ENCODE measurements at places on chromosomes 2 and 18.

- DNase-seq: no peak
Measured at GRCh38 chr2:212173756-212174510, 364.7 kb downstream of the ERBB4 start.

DNA sequence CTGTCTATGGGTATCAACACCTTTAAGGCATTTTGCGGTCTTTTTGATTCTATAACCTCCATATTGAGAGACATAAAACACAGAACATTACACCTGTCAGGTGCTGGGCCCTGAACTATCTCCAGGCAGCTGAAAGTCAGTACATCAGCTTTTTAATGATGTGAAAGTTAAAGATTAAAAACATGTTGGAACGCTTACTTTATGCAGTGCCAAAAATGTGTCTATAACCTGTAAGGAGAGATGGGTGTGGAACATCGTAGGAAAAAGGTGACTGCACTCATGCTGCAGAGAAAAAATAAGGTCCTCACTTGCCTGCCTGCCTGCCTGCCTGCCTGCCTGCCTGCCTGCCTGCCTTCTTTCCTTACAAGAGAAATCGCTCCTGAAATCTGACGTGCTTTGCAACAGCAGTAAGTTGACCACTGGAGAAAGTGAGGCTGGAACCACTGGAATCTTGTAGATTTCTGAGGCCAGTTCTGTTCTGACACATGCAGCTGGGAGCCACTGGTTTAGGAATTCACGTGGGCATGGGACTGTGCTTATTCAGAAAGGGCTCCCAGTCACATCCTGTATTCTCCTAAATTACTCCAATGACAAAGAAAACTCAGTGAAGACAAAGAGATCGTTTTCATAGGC, 34.1 kb downstream of the BCL11A start:
- no peak for DNase-seq

DNA sequence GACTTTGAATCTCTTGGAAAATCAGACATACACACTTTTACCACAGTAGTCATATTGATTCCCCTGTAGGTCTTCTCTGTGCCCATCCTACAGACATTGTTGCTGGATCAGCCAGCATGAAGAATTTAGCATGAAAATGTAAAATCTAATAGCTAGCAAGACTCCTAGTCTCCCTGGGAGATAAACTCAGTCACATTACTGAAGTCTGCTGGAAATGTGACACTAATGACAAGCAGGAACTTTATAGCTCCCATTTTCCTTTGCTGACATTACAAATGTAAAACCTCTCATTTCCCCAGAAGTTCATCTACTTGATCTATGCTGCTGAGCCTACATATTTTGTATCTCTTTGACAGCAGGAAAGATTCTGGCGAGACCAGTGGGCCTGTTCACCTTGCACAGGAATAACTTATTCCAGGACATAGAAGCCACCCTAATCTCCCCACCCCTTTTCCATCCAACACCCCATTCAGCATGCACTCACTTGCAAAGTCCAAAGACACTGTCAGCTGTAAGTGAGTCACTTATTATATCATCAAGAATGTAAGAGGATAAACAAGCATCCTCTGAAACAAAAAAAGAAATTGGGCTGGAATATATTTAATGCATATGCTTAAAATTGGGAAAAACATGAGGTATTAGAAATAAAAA, 648.3 kb upstream of the PKDCC start:
- no peak for DNase-seq

DNA sequence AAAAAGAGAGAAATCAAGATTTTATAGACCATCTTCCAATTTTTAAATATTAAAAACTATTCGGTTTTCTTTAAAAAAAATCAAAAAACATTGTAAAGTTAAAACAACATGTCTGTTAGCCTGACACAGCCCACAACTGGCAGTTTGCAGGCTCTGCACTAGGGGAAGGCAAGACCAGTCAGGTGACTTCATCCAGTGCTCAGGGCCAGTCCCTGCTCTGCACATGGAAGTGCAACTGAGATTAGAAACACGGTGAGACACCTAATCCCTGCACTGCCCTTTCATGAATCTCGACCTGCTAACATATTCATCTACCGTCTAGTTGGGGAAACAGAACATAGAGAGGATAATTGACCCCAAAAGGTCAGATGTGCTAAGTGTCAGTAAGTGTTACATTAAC, 135.2 kb downstream of the BARD1 start:
- no peak for DNase-seq

- no peak for DNase-seq
Measured at GRCh38 chr2:70029814-70030409, 57.4 kb upstream of the PCBP1 start.

GRCh38 chr2:37119157-37119556, 34.8 kb downstream of the GPATCH11 start:
- DNase-seq: no peak

GRCh38 chr2:153464395-153464794, 14.2 kb downstream of the RPRM start:
- DNase-seq: no peak

DNA sequence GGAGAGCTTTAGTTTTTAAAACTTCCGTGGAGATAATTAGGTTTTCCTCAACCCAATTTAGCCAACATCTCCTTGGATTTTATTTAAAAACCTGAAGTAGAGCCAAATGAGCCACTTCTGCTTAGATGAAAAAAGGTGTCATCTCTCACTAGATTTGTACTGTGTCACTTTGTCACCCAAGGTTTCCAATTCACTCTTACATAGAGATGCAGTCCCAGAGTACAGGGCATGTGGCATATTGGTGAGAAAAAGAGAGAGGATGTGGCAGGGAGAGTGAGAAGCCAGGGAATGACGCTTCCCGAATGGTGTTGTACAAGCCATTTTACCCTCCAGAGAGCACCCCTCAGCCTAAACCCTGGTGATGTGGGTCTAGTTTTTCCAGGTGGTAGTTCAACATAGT, 44.4 kb upstream of the CTLA4 start:
- no peak for DNase-seq

DNA sequence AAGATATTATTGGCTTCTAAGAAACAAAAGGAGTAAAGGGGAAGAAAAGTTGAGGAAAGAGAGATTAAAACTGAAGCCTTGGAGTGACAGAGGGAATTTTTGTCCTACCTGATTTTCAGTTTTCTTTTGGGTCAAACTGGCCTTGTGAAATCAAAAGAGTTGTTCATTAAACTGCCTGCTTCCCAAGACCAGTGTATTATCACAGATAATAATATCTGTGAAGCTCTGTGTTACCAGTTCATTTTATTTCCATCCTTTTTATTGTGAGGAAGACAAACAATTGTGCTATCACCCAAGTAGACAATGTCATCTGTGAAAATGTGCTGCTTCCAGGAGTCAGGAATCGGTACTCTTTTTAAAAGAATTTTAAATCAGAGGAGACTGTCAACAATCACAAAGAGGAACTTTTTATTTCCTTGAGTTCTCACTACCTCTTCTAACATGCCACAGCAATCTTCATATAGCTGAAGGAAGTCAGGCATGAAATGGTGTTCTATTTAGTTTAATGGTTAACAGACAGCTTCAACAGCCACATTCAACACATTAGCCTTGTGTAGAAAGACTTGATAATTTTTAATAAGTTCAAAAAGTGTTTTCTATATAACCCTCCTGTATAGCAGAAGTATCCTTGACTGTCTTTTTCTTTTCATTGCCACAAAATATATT, 554.8 kb downstream of the PIK3C3 start:
- no peak for DNase-seq

DNA sequence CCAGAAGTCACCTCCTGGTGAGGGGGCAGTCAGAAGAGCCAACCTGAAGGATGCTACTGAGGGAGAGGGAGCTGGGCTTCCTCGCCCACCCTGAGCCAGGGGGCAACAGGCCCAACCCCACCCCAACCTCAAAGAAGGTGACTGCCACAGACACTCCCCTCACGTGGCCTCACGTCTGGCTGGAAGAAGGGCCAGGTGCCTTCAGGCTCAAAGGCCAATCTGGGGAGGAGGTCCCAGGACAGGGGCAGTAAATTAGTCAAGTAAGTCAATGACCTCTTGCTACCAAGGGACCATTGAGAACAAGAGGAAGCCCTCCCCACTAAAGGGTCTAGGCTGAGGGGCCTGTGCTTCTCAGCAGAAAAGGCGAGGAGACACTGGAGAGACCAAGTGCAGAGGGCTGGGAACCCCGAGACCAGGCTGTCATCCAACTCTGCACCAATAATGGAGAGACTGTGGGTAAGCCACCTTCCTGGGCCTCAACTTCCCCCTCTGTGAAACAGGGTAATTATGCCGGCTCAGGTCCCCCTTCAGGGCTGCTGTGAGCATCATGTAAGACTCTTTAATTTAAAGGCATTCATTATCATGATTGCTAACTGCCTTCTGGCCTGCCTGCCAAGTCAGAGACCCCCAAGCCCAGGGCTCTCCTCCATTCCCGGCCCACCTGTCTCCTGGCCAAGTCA, 20.2 kb upstream of the TNS1 start:
- no peak for DNase-seq

DNA sequence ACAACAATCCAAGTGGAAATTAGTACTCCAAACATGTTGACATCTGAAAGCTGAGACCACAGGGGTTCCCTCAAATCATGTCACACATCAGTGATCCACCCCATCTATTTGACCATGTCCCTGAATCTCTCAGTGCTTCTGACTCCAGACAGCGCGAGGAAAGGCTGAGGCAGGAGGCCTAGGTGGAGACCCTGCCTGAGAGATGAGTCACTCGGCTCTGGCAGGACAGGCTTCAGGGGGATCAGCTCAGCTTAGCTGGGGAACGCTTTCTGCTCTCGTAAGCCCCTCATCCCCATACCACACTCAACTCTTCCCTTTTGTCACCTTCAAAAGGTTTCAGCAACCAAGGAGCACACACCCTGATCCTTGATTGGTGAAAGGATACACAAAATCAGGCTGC, 5.8 kb upstream of the FAM228A start:
- DNase-seq: no peak

- DNase-seq: no peak
Measured at GRCh38 chr2:163345795-163346573, 389.8 kb downstream of the FIGN start.

- DNase-seq: no peak
Measured at GRCh38 chr2:26126074-26126473, 46.8 kb upstream of the GAREM2 start.

DNA sequence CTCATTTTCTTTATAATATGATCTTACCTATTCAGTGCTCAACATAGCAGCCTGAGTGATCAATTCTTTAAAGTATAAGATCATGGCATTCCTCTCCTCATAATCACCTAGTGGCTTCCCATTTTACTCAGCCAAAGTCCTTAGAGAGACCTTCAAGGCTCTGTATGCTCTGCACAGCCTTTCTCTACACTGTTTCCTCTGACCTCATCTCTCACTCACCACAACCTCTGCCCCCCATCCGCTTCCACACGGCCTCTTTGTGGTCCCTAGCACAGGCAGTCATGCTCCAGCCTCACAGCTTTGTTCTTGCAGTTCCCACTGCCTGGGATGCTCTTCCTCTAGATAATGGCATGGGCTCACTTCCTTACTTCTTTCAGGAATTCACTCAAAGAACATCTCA, 109.2 kb downstream of the HIBCH start:
- no peak for DNase-seq

- DNase-seq: no peak
Measured at GRCh38 chr2:237218756-237219155, 133.1 kb downstream of the COPS8 start.

GRCh38 chr18:10682368-10682714, 156.5 kb downstream of the NAPG start:
- no peak for DNase-seq

GRCh38 chr2:120731175-120731574, 4.5 kb upstream of the GLI2 start:
- no peak for DNase-seq

DNA sequence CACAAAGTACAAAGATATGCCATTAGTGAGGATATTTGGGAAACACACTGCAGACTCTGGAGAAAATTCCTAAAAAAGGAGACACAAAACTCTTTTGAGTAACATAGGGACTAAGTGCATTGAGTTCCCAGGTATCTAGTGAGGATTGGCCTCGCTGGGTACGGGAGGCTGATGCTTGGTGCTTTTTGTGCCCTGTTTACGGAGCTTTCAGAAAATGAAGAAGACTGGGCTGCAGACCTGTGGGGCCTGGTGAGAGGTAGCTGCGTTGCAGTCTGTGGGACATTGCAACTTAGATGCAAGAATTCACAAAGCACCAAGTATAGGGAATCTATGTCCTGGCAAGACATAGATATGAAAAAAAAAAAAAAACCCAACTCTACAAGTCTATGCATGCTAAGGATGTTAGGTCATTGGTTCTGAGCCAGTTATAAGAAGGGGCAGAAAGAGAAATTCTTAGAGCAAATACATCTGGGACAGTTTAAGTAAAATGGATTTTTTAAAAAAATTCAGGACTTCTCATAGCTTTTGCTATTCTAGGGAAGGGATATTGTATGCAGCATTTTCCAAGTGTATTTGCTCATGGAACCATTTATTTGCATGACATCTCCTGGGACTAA, 156.0 kb downstream of the SLC4A3 start:
- DNase-seq: no peak

GRCh38 chr2:34179511-34179910, 580.4 kb upstream of the FAM98A start:
- DNase-seq: no peak

DNA sequence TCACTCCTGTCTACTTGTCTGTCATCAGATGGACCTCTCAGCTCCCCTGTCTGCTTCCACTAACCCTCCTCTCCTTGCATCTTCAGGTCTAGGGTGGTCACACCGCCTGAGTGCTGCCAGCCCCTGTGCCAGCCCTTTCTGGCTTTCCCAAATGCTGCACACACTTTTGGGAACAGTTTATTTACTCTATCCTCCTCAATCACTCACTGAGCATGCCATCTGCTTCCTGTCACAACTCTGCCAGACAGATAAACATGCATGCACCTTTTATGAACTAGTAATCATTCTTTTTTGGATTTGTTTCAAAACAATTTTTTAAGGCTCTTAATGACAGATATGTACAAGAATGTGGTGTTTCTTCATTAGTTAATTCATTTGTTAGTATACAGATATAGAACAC, 56.3 kb upstream of the CCDC195 start:
- DNase-seq: no peak

GRCh38 chr2:124024561-124025170, 421 bp upstream of the CNTNAP5 start:
- no peak for DNase-seq

DNA sequence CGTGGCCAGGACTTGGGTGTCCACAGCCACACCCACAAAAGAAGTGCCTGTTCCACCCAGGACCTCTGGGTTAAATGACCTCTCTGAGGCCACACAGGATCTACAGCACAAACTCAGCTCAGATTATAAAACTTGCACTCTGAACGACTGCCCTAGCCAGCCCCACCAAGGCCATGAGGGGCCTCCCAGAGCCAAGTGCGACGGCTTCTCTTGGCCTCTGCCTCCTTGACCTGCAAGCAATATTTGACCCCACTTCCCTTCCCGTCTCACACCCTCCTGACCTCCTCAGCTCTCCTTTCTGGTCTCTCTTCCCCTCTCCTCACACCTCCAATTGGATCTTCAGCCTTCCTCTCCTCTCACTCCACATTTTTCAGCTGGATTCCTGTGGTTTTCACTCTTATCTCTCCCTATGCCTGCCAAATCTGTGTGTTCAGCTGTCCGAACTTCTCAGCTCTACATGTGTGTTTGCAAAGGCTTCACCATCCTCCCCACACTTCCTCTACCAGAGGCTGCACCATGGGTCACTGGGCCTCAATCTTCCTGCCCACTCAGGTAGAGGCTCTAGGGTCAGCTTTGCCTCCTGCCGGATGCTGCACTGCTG, 25.3 kb upstream of the STEAP3 start:
- DNase-seq: no peak
